Amygdala (tissue), 56 donors: ENCODE measurements at places on chromosomes 4 and X.

- no peak for DNase-seq
Observed at GRCh38 chr4:10117359-10118047, 904 bp upstream of the WDR1 start.

- DNase-seq, result no peak
Observed at GRCh38 chr4:27040356-27040755, 179.7 kb downstream of the STIM2 start.

DNA sequence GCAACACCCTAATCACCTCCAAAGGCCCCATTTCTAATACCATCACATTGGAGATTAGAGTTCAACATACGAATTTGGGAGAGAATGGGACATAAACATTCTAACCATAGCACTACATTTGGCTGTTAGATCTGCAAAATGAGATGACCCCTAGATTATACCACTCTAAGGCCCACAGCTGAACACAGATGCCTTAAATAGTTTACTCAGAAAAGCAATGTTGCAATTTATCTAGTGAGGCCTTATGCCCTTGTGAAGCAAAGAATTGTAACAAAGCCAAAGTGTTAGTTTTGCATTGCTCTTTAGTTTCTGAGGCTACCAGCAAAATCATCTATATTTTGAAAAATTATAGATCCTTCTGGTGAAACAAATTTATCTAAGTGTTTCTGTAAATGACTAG is 31.6 kb upstream of the ARHGEF6 start:
- no peak for DNase-seq

GRCh38 chrX:154546354-154547244 is at the start of gene G6PD:
G6PD (minus strand) TSS chrX:154546846; CDS start chrX:154546155, 691 bp downstream.
- DNase-seq, result peak; percentile 72

GRCh38 chr4:116055857-116056827 is 942.7 kb upstream of the NDST4 start:
- DNase-seq, result no peak

DNA sequence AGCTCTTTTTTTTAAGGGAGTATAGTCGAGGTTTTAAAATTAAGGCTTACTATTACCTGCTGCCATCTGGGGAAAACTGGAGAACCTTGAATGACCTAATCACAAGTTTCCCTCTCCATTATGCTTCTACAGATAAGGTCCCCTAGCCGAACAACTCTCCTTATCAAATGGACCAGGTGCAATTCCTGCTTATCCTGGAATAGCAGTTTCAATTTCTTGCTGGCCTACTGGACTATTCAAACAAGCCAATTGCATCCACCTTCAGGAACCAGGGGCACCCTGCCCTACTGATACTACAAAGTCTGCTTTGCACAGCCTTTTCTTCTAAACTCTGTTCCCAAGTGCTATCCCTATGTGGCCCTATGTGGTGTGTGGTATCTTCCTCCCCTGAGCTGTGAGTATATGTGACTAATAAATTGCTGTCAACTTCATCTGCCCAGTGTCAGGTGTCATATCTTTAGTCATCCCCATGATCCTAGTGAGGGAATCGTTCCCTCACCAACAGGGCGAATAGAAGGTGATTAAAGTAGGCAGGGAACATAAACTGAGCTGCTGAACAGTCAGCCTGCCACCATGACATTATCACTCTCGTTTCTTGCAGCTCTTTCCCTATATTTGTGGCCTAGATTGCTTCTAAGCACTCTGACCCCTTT is 128.5 kb downstream of the ATG4A start:
- no peak for DNase-seq

DNA sequence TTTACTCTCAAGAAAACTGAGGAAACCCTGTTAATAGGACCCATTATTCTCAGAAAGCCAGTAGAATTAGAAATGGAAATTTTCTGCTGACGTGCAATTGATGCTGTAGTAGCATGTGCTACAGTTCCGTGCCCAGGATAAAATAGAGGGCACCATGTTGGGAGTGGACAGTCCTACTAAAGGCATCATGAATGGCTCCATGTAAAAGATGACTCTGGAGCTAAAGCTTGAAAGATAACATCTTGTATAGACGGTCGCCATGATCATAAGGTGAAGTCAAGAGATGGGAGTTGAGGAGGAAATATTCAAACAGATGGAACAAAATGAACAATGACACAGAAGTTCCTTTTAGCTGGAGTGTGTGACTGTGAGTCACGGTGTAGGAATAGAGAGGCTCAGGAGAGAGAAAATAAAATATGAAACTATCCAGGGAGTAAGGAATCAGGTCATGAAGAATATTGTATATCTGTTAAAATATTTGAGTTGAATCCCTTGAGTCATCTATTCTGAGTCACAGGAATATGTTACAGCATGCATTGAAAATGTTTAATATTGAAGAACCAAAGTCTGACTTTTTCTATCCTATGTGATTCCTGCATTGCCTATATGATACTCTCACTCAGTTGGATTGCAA is 31.8 kb downstream of the ANXA10 start:
- no peak for DNase-seq

- DNase-seq, result no peak
Observed at GRCh38 chrX:46447384-46447783, 97.8 kb downstream of the ZNF674 start.

GRCh38 chr4:178871476-178871875 is 1429.2 kb upstream of the AGA start:
- no peak for DNase-seq

DNA sequence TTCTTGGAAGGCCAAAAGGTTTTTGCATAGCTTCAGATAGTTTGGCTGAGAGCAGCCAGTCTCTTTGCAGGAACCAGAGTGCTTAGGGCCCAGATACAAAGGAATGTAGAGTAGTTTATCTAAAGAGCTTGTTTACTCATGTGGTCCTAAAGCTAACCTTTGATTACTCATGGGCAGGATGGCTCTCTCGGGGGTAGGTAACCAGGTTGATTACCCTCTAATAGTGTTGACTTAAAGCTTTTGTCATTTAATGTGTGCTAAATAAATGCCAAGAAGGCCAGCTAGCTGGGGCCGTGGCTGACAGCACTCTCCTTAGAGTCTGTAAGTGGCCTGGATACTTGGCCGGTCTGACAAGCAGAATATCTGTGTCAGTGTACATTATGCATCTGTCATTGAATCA is 69.7 kb upstream of the MAGEB16 start:
- DNase-seq, result no peak

DNA sequence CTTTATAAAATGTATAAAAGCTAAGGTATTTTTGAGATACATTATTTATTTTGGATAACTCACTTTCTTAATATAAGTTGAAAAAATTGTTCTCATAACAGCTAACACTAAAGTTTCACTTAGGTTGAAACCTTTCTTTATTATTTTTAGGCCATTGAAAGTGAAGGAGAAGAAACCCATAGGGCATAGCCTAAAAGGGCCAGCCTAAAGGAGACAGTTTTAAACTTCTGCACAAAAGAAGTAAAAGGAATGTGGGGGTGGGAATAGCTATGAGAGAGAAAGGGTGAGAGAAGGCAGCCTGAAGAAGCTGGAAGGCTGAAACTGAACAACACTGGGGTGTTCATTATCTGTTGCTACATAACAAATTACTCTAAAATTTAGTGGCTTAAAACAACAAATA is 57.6 kb upstream of the RAPGEF2 start:
- DNase-seq, result no peak

DNA sequence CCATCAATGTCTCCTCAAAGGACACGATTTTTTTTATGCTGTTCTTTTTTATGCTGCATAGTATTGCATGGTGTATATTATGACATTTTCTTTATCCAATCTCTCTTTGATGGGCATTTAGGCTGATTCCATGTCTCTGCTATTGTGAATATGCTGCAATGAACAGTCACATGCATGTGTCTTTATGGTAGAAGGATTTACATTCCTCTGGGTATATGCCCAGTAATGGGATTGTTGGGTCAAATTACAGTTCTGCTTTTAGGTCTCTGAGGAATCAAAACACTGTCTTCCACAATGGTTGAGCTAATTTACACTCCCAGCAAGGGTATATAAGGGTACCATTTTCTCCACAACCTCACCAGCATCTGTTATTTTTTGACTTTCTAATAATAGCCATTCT is 113.9 kb downstream of the GRIA3 start:
- no peak for DNase-seq

- DNase-seq, result no peak
Observed at GRCh38 chrX:23816179-23816578, 33.2 kb downstream of the SAT1 start.

DNA sequence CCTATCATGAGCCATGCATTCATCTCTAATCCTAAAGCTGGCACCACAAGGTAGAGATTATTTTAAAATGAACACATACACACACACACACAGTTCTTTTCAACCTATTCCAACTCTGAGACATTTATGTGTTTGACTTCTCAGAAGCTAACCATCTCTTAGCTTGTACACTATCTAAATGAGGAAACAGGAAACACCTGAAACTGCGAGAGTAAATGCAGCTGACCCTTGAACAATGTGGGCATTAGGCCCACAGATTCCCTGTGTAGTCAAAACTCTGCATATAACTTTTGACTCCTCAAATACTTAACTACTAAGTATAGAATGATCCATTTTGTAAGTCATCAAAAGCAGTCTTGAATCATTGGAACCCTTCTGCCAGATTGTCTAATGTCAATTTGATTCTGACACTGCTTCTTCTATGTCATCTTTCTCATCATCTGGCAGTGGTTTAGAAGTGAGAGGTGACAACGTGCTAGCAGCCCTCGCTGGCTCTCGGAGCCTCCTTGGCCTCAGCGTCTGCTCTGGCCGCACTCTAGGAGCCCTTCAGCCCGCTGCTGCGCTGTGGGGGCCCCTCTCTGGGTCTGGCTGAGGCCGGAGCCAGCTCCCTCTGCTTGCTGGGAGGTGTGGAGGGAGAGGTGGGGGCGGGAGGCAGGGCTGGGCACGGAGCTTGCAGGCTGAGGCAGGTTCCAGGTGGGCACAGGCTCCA is 21.4 kb upstream of the IL15 start:
- DNase-seq, result no peak

GRCh38 chr4:54231768-54232688 is 2.9 kb downstream of the PDGFRA start:
- DNase-seq, result no peak

GRCh38 chr4:176320976-176321361 is 1.2 kb downstream of the SPCS3 start:
- no peak for DNase-seq

DNA sequence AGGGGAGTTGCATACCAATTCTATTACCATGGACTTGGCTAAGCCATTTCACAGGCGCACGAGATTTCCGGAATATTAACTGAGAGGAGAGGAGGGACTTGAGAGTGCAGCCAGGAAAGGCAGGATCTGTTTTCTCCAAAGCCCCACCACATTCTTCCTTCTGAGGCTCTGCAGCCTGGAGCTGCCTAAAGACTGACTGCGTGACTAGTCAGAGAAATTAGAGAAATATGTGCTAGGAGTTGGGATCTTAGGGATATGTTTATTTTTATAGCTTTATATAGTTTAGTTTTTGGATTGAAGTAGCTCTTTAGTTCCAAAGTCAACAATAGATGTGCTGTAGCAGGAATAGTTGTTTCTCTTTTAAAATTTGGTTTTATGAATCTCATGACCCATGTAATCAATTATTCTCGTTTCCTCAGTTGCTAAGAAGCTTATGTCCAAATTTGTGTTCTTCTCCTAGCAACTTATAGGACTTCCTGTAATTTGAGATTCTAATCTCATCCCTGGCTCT is 300.1 kb upstream of the DDX53 start:
- no peak for DNase-seq

- no peak for DNase-seq
Observed at GRCh38 chrX:28127662-28128061, 146.4 kb upstream of the DCAF8L1 start.

- no peak for DNase-seq
Observed at GRCh38 chr4:177964693-177965168, 522.5 kb upstream of the AGA start.

GRCh38 chr4:77845400-77845799 is 17.2 kb upstream of the MRPL1 start:
- no peak for DNase-seq

DNA sequence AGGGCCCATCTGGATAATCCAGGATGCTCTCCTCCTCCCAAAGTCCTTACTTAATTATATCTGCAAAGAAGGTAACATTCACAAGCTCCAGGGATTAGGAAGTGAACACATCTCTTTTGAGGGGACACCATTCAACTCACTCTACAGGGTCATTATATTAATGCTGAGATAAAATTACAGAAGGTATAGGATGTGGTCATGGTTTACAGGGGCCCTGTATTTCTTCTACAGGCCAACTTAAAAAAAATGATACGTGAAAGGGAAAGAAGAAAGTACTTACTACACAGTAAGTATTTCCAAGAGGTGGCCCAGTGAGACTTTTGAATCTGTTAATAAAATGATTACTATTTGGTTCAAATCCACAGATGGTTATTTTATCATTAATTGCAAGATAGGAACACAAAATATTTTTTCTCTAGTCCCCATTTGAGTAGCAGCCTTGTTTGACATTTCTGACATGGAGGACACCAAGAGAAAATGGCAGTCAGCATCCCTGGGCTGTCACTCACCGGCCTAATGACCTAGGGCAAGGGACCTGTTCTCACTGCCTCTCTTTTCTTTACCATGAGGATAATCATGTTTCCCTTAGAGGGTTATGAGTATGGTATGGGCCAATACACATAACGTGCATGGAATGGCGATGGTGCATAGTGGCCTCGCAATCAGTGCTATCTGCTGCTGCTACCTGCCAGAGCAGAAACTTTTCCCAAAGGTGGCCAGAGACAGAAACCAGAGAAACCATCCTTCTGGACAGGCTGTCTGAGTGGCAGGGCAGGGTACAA is 140.5 kb downstream of the PTTG2 start:
- DNase-seq, result no peak

GRCh38 chrX:19630776-19631707 is 115.7 kb upstream of the MAP3K15 start:
- DNase-seq, result no peak

- no peak for DNase-seq
Observed at GRCh38 chrX:130216320-130216719, 44.6 kb downstream of the RAB33A start.

DNA sequence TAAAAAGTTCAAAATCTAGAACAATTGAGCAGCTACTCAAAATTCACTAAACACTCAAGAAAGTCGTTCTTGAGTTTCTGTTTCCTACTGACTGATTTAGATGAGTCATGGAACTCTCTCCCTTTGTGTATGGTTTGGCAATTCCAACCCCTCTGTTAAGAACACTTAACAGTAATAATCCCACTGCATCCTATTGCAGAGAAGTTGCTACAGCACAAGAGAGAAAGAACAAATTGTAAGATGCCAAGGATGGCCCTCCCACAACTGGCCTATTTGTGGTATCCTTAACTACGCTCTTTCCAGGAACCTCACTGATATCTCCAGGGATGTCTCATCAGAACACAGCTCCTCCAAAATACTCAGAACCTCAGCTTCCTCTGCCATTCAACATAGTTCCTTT is 701.8 kb upstream of the TENM3 start:
- no peak for DNase-seq
